ENCODE measurements at places on chromosomes 7 and 10.
A peak's percentile ranks its signal among the peaks of the same experiment; 100 is the strongest.

- no peak for DNase-seq
Measured at GRCh38 chr10:130559547-130559880, 423.3 kb downstream of the GLRX3 start.

DNA sequence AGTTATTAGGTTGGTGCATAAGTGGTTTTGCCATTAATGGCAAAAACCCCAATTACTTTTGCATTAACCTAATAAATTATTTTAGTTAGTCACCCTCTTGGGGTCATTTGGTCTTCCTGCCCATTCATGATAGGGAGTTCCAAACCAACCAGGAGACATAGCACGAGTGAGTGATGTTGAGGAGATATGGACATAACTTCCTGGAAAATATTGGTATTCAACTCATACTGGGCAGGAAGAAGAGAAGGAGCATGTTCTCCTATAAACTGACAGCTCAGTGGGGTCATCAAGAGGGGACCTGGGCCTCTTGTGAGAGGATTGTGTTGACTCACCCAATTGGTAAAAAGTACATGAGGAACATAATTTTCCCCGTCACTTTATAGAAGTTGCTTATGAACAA is 23.7 kb downstream of the SPAG6 start:
- no peak for DNase-seq

DNA sequence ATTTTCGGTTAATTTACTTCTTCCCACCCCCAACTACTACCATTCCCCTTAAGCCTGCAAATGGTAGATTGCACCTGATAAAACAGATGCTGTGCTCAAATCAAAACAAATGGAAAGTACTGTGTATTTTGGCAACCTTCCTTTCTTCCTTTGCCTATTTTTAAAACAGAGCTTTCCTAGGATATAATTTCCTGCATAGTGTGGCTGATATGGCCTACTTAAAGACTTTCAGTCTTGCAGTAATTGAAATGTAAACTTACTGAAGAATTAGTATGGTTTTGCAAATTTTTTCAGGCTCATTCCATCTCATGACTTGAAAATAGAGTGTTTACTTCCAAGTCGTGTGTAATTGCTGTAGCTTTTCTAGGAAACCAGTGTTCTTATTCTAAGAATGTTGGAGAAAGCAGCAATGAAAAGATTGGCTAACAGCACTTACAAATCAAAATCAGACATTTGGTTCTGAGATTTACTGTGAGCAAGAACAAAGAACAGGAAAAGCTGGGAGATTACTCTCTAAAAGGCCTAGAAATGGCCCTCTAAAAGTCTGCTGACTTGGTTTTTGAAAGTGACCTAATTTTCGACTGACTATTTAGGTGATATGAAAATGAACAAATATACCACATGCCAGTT is 52.0 kb downstream of the REEP3 start:
- no peak for DNase-seq

DNA sequence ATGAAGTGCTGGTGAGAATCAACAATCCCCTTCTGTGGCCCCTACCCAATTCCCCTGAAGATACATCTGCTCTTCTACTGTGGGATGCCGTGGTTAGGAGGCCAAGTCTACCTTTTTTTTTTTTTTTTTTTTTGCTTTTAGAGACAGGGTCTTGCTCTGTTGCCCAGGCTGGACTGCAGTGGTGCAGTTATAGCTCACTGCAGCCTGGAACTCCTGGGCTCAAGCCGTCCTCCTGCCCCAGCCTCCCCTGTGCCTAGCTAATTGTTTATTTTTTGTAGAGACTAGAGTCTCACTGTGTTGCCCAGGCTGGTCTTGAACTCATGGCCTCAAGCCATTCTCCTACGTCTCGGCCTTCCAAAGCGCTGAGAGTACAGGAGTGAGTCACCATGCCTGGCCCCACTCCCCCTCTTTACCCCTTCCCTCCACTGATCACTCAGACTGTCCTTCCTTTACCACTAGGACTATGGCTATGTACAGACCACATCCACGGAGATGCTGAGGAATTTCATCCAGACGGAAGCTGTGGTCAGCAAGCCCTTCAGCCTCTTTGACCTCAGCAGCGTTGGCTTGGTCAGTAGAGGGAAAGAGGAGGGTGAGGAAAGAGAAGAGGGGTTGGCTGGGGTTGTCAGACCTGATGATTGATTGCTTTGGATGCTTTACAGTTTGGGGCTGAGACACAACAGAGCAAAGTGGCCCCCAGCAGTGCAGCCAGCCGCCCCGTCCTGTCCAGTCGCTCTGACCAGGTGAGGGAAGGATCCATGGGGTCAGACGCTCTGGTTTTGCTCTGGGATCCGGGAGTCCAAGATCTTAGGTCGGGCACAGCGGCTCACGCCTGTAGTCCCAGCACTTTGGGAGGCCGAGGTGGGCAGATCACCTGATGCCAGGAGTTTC is 1.8 kb downstream of the AP4M1 start:
- no peak for DNase-seq

DNA sequence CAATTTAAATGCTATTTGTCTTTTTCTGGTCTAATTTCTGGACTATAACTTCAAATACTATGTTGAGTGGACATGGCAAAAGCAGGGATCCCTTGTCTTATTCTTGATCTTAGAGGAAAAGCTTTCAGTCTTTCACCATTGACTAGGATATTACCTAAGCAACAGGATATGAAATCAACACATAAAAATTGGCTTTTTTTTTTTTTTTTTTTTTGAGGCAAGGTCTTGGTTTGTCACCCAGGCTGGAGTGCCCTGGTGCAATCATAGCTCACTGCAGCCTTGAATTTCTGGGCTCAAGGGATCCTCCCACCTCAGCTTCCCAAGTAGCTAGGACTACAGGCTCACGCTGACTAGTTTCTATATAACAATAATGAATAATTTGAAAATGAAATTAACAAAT is 90.8 kb downstream of the JMJD1C start:
- DNase-seq = no peak

DNA sequence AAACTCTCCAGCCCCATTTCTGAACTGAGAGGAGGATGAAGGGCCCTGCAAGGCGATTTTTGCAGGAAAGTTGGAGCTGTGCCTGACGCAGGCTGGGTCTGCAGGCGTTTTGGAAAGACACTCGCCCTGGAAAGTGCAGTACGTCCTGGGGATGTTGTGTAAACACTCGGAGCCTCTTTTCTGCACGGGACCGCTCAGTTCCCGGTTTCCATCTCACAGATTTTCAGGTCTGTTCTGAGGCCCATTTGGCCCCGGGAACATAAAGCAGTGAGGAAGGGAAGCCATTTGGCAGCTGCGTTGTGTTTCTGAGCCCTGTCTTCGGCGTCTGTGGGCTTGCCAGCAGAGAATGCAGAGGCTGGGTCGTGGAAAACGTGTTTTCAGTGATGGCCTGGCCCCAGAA is 655.0 kb upstream of the MGMT start:
- DNase-seq = no peak

DNA sequence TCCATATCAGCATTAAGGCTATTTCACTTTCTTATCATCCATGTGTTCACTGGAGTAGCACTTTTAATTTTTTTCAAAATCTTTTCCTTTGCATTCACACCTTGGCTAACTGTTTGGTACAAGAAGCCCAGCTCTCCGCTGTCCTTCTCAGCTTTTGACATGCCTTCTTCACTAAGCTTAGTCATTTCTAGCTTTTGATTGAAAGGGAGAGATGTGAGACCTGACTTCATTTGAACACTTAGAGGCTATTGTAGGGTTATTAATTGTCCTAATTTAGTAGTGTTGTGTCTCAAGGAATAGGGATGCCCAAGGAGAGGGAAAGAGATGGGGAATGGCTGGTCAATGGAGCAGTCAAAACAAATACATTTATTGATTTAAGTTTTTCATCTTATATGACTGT is 350.0 kb downstream of the CXCL12 start:
- no peak for DNase-seq

DNA sequence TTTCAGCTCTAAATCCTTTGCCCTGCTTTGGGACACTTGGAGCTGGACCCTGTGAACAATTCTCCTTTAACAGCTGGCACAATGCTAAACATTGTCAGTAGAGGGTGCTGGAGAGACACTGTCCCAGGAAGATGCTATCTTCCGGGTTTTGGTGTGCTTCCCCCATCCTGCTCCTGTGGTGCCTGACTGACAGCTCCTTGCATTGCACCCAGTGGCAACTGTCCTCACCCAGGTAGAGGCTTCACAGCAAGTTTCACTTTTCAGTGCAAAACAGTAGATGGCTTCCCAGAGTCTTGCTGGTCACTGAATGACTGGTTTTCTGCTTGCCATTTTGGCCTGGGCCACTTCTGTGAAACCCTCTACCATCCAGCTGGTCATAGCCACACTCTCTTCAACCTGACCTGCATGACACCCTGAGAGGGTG is 77.3 kb downstream of the CDC14C start:
- DNase-seq = peak; percentile 32

DNA sequence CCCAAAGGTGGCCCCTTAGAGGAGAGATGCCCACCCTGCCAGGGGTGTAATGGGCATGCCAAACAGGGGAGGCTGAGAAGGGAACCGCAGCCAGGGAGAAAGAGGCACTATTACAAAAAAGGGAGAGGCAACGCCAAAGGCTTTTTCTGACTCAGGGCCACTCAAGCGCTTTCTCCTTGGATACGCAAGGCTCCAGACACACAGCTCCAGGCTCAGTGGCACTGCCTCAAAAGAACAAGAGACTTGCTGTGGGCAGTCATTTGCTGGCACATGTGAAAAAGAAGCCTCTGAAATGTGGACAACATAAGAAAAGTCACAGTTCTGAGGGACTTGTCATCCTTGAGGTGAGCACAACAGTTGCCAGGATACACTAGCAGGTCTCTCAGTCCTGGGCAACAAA is 128.4 kb downstream of the DGKI start:
- no peak for DNase-seq

- no peak for DNase-seq
Measured at GRCh38 chr7:55538538-55538937, 33.8 kb downstream of the VOPP1 start.

DNA sequence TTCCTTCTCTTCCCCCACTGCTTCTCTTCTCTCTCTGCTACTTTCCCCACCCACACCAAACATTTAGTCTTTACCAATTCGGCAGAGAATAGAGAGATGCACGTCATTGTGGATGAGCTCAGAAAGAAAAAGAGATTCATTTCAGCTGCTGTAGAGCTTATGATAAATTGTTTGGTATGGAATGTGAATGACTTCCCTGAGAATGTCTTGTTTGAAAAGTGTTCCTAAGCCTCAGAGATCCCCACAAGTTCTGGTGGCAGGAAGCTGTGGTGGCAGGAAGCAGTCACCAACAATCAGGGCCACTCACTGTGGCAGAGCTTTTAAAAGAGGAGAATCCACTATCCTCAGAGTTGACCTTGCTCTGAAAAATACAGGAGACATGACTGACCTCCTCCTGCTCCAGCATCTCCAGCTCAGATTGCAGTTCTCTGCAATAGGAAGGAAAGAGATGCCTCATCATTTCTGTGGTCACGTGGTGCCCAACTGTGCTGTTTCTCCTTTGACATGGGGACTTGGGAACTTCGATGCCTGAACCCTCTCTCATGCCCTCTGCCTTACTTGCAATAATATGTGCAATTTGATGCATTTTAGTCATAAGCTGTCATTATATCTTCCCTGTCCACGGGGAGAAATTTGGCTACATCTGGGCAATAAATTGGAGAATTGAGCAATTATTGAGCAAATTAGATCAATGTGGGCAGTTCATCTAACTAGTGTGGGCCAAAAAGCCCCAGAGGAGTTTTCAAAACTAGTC is 76.5 kb downstream of the BMPER start:
- DNase-seq = no peak

- DNase-seq = no peak
Measured at GRCh38 chr7:44764665-44765578, 16.3 kb downstream of the ZMIZ2 start.

DNA sequence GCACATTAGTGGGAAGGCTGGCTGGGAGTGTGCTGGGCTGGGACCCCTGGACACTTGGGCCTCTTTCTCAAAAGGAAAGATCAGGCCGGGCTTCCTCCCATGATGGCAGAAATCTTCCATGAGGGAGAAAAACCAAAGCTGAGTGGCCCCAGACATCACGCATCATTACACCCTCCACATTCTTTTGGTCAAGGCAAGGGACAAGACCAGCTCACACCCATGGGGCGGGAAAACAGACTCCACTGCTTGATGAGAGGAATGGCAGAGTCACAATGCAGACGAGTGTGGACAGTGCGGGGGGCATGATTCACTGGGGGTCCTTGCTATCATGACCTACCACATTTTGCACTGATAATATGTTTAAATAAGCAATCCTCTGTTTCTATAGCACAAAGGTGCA is 73.3 kb downstream of the CREB3L2 start:
- no peak for DNase-seq

DNA sequence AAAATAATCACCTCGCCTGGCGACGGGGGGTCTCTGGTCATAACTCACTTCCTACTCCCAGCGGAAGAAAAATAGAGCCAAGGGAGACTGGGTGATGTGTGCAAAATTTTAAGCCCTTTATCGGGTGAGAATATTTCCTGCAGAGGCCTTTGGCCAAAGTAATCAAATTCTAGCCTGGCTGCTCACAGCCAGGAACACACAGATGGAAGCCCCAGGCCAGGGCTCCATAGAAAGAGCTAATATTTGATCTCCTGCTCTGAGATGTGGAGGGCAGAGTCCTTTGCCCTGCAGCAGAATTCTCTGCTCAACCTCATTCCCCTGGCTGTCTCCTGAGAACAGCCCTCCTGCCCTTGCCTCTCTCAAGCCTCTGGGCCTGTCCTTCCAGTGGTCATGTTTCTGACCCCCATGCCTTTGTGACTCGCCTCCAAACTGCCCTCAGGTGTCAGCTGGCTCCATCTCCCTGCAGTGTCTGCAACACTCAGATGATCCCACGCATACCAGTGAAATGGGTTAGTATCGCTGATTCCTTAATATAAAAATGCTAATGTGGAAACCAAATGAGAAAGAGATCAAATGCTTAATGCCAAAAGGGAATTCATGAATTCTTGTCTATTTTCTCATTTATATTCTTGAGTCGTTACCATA is 34.5 kb downstream of the FRMD4A start:
- DNase-seq = no peak

DNA sequence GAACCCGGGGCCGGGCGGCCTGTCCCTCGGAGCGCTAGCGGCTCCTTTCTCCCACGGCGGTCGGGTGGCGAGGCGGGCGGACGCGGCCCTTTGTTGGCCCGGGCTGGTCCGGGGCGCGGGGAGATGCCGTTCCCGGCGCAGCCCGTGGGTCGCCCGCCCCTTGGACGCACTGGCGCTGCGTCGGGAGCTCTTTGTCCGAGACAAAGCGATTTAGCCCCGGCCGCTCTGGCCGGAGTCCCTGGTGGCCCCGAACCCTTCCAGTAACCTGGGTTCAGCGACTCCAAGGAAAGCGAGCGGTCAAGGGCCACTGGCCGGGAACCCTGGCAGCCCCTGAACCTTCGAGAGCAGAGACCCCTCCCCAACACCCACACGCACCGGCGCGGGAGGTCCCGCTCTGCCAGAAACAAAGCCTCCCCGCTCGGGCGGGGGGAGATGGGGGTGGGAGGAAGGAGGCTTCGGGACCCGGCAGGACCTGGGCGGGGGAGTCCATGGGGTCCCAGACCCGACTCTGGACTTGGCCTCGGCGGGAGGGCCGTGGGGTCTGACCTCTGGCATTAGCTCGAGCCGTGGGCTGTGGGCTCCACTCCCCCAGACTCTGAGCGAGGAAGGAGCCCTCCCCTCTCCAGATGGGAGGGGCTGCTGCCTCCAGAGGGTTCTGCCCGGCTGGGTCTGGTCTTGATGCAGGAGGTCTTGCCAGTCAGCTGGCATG is 836 bp downstream of the DPYSL4 start:
- DNase-seq = no peak
